ENCODE measurements at places on chromosomes 1 and 21. TPM values are rescaled to one million over a fixed set of nuclear protein-coding genes. Genes with fewer than 3 reads are reported as not detected.

DNA sequence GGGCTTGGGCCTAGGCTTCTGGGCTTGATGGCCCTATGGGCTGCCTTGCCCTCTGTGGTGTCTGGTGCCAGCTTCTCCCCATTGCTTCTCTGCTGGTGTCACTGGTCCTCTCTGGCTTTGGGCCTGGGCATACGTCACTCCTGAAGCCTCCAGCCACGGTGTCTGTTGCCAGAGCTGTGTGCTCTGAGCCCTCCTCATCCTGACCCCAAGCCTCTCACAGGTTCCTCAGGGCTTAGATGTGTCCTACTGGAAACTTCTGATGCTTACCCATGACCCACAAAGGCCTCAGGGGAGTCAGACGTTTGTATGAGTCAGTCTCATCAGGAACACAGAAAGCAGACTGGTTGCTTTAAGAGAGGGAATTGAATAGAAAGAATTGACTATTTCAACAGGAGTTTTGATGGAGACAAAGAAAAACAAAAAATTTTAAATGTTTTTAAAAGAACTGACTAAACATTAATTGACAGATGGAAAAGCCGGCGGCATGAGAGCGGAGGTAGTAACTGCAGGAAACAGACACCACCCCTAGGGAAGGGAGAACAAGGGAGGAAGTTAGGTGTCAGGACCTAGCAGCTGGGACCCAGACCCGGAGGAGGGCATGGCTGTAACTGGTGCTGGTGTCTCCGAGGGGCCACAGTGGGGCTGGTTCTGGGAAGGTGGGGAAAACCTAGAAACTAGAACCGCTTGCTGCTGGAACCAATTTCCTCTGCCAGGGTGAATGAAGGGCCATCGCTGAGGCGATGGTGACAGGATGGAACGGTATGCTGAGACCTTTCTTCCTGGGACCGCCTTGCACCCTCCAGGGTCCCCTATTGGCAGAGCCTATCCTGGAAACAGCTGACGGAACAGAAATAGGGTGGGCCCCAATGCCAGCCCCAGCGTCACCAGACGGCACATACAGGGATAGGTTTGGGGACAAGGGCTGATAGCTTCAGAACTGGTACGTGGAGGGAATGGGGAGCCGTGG is 40.0 kb upstream of the CITED4 start:
- DNase-seq = no peak

Gene TMIGD3
- total RNA-seq = not detected

DNA sequence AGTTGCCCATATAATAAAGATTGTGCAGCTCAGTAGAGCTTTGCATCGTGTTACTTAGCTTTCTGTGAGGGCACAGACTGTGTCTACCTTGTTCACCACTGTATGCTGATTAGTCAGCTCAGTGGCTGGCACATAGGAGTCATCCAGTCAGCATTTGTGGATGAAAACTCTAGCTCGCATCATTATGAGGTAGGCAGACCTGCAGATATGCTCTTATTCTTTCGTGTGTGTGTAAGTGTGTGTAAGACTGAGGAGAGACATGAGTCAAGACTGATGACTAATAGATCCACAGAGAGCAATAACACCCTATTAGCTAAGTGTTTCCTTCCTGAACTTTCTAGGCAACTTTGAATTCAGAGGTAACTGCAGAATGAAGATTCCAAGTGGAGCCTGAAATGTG is 17.1 kb downstream of the TTF2 start:
- DNase-seq = no peak

Gene EPHX1
- total RNA-seq = 86.1 TPM

Gene DOP1B
- 29.9 TPM for total RNA-seq

GRCh38 chr1:15290382-15290781 is 43.4 kb downstream of the FHAD1 start:
- no peak for DNase-seq

Gene TMCO4
- total RNA-seq = 10.2 TPM

DNA sequence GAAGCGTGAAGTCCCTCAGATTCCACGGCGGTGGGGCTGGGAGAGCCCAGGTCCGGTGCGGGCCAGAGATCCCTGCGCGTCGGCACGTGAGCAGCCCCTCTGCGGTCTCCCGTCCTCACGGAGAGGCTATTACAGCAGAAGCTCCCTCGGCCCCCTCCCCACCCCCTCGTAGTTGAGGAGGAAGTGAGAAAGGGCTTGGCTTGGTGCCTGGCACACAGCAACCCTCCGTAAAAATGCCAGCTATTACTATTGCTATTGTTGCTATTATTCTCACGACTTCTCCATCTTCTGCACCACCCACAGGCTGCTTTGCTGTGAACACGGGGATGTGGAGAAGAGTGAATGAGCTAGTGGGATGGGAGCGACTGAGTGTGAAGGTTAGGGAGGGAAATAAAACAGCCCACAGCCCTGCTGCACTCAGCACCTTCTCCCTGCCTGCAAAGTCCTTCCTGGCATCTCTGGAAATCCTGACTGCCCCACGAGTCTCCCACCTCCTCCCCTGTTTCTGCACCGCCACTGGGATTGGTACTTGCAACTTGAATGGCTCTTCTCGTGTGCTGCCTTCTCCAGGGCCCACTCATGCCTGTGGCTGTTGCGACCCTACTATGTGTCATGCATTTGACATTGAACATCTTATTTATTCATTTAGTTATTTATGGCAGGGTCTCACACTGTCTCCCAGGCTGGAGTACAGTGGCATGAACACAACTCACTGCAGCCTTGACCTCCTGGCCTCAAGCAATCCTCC is 26.6 kb downstream of the ZBTB18 start:
- no peak for DNase-seq

DNA sequence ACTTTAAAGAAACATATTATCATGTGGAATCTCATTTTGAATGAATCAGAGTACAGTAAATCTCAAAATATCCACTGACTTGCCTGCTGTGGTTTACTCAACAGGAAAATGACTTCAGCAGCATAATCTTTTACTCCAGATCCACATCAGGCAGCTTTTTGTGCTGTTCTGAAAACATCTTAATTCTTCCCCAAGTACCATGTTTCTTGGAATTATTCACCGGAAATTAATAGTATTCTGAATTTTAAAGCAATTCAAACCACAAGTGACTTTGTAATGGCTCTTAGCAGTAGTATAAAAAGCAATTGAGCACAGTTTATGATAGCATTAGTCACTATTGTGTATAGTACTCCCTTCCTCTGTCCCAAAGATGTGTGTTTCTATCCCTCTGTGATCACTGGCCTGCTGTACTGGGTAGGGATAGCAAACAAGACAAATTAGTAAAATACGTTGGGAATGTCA is 64.2 kb upstream of the ERRFI1 start:
- no peak for DNase-seq

DNA sequence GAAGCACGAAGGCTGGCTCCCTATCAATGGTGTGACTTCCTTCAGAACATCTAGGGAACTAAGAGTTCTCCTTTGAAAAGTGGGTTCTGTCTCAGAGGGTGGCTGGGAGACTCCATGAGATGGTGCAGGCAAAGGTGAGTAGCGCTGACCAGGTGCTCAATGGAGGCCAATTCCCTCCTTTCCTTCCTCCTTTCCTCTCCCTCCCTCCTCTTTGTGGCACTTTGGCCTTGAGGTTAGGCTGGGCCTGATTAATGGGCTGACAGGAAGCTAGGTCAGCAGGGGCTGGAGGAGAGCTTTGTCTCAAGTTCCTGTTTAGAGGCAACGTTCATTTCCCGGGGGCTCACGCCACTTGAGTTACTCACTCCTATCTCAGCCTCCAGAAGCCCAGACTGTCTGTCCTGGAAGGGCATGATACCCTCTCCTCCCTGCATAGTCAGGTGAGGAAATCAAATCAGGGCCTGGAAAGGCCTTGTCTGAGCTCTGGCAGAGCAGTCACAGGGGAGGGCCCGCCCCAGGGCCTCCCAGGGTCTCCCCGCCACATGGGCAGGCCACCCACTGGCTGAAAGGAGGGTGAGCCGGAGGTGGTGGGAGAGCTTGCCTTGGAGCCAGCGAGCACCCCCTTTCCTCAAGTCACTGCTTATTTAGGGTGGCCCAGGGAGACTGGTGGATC is 58.4 kb upstream of the SSBP3 start:
- no peak for DNase-seq

DNA sequence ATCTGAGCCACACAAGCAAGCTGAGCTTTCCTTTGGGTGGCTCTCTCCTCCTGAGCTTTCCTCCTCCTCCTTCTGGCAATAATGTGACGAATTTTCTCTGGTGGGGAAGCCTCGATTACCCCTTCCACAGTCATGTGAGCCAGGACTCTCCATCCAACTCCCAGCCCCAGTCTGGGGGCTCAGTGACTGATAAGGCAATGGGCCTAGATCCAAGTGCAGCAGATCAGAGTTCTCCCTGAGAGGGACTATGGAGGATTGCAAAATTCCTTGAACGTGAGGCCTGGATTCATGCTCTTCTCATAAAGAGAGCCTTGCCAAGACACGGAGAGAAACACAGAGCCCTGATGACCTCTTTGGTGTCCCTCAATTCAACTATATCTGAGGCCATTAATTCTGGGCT is 31.3 kb upstream of the TRIM67 start:
- DNase-seq = no peak

Gene ABCG1
- total RNA-seq = 8.4 TPM

Gene CHIA
- 1.9 TPM for total RNA-seq

GRCh38 chr1:58732087-58732775 is 32.4 kb upstream of the MYSM1 start:
- DNase-seq = no peak

Gene CHRM3
- 2.4 TPM for total RNA-seq

Gene C8B
- 0.76 TPM for total RNA-seq

GRCh38 chr1:72100771-72101170 is 181.6 kb downstream of the NEGR1 start:
- no peak for DNase-seq

Gene THEM5
- not detected for total RNA-seq

- no peak for DNase-seq
These were observed 132.6 kb downstream of the MRPS6 start for GRCh38 chr21:34205811-34206571.

- peak; percentile 88 for DNase-seq
These were observed at the start of gene DNAJC6 for GRCh38 chr1:65309304-65310077. Gene DNAJC6 (plus strand): TSS chr1:65309543. CDS start chr1:65309746, 203 bp downstream.

GRCh38 chr1:34378968-34379856 is 202.5 kb downstream of the C1orf94 start:
- DNase-seq = no peak

- DNase-seq = no peak
These were observed 295.6 kb downstream of the S1PR1 start for GRCh38 chr1:101532377-101532776.

- no peak for DNase-seq
These were observed 86.8 kb downstream of the C21orf91 start for GRCh38 chr21:17732306-17732705.

DNA sequence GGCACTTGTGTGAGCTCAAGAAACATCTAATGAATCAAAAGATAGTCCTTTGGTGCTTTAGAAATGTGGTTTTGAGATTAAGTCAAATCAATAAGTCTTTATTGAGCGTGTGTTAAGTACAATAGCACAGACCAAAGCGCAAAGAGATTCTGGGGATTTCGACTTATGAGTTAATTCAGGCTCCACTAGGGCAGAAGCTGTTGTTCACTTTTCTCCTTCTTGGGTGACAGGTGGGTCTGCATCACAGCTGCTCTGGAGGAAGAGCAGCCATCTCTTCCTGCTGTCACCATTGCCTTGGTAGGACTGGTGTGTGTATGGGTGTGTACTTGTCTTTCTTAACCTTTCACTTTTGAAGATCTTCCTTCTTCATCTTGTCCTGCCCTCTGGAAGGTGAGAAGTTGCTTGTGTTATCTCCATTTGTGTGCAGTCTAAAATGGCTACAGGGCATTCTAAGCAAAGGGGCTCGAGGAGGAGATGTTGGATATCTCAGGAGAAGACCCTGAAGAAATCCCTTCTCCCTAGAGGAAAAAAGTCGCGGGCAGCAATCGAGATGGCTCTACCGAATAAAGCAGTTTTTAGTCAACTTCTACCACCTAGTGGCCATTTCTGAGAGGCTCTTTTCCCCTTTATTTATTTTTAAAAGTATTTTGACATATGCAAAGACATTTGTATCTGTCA is 22.9 kb upstream of the DISC1 start:
- no peak for DNase-seq

Gene SELL
- not detected for total RNA-seq

- no peak for DNase-seq
These were observed 40.1 kb upstream of the HMCN1 start for GRCh38 chr1:185694081-185694480.

DNA sequence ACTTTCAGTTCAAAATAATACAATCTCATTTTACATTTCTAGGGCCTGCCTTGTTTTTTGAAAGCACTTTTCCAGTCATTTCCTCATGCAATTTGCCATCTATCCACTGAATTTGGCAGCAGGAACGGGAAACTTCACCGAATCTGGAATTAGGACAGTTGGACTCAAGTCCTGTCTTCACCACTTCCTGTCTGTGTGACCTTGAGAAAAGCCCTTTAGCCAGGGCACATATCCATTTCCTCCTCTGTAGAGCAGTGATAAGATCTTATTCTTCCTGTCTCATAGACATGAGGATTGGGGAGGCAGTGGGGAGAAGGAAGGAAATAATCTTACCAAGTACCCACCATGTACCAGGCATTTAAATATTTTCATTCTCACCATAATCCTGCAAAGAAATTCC is 12.0 kb downstream of the VAV3 start:
- DNase-seq = no peak

Gene LRRC53
- not detected for total RNA-seq

DNA sequence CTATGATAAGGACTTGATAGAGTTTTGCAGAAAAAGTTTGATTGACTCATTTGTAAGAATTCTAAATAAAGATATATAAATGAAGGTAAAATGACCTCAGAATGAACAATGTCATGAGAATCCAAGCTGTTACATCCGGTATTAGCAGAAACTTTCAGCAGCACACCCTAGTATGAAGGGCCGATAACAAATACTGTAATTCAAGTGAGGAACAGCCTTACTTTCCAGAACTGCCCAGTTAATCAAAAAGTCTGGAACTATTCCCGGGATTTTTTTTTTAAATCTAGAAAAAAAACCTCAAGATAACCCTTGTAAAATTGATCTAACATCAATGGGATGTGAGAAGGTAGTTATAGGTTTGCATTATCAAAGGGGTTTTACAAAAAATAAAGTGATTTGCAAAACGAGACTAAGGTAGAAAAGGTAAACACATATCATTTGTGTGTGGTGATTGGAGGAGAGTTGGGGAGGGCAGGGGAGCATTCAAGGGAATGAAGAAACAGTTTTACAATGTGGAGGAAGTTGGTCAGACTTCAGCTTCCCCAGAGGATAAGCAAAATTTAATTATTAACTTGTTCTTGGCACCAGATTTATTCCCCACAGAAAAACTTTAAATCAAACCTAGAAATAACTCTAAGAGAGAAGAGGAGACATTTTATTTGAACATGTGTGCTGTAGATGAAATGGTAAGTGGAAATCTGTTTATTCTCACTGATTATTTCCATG is 75.9 kb upstream of the VCAM1 start:
- no peak for DNase-seq

GRCh38 chr1:201112173-201112731 is at the start of gene CACNA1S:
Gene CACNA1S (minus strand): TSS chr1:201112426. CDS start chr1:201112339, 87 bp downstream.
- no peak for DNase-seq

DNA sequence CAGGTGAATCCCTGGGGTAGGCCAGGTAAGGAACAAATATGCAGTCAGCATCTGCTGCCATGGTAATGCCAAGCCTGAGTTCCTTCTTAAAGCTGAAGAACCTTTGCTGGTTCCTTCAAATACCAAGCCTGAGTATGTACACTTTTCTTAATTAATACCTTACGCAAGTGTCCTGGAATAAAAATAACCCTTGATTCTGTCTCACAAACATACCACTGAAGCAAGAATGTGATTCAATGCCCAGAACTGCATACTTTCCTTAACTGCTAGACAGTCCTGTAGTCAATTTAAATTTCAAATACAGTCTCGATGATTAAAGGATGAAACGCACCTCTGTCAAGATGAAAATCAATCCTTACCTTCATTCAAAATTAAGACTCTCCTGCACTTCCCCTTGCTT is 634.0 kb upstream of the CHRM3 start:
- no peak for DNase-seq

Data from type B pancreatic cell (in vitro differentiated cells).